A549 treated with DMSO at 1 μM for 4 hours (cell line): ENCODE measurements at places on chromosomes 2 and 18. TPM values are rescaled to one million over a fixed set of nuclear protein-coding genes. Genes with fewer than 3 reads are reported as not detected.

PLA2R1 gene
- total RNA-seq, result 1.8 to 3.8 TPM (median 2.5 TPM) in 5 replicates

NCKAP1 gene
- 84.4 to 113 TPM (median 102 TPM) in 5 replicates for total RNA-seq

G6PC2 gene
- total RNA-seq, result not detected in 5 replicates

DUSP2 gene
- total RNA-seq, result 0.20 to 0.57 TPM (median 0.51 TPM) in 5 replicates

CD8B2 gene
- total RNA-seq, result not detected in 5 replicates
